GM12878 (cell line): ENCODE measurements at places on chromosomes 12 and 14. TPM values are rescaled to one million over a fixed set of nuclear protein-coding genes. Genes with fewer than 3 reads are reported as not detected.

TRPV4 gene
- not detected in 2 replicates for polyA plus RNA-seq

ERBB3 gene
- 0.04 TPM in 1 of 2 replicates, not detected in the other for polyA plus RNA-seq

ZNF26 gene
- polyA plus RNA-seq, result 9.9 and 11.1 TPM in 2 replicates

LPCAT3 gene
- 19.0 and 24.4 TPM in 2 replicates for polyA plus RNA-seq

C2CD5 gene
- 28.1 and 28.2 TPM in 2 replicates for polyA plus RNA-seq

PLEKHD1 gene
- polyA plus RNA-seq, result not detected in 2 replicates

GRCh38 chr14:103624860-103625259 lies 4.2 kb upstream of the KLC1 start:
- DNase-seq, result no peak

DNA sequence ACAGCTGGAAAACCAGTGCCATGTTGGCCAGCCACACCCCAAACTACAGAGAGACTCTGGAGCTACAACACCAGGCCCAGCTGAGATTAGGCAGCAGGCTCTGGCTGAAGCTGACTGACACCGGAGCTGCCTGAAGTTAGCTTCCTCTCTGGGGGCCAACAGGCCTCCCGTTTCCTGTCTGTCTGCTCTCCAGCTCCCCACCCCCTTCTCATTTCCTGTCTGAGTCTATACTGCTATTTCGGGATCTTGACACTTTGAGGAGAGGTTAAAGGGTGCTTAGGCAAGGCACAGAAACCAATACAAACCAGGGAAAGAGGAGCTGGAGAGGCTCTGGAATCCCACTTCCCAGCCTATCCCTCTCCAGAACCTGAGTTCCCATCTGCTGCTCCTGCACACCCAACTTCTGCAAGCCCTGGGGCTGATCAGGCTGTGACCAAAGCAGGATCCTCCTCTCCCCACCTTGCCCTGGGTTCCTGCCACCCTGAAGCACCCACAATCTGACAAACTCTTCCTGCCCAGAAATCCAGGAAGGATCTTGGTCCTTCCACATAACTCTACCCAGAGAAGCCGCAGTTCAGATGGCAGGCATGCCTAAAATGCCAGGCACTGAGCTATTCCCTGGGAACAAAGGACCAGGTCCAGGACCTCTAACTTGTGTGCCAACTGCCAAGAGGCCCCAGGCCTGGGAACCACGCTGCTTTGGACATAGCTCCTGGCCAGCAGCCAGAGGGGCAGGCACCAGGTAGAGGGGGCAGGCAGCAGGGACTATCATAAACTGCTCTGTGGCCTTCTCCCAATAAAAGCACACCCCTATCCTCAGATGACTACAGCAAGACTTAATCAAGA lies 39.9 kb downstream of the PRPF40B start:
- peak; percentile 75 for DNase-seq

DNA sequence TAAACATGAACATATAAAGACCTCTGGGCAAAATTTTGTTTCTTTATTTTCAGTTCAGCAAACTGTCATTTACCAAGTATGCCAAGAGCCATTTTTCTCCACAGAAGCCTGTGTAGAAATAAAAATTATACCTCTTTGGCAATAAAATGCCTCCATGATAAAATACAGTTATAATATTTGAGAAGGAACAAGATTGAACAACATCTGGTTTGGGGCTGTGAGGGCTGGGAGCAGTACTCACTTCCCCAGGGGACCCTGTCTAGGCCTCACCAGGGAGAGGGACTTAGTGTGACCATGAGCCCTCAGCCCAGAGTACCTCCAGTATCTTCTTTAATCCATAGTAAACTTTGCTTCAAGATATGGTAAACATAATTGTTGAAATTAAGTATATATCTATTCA lies 65.1 kb downstream of the DAAM1 start:
- no peak for DNase-seq

- no peak for DNase-seq
Measured at GRCh38 chr12:63941879-63942278, 97.4 kb downstream of the SRGAP1 start.

- no peak for DNase-seq
Measured at GRCh38 chr12:79448816-79449215, 241.9 kb downstream of the PAWR start.

- DNase-seq, result no peak
Measured at GRCh38 chr12:116429826-116430360, 129.3 kb upstream of the MAP1LC3B2 start.

DNA sequence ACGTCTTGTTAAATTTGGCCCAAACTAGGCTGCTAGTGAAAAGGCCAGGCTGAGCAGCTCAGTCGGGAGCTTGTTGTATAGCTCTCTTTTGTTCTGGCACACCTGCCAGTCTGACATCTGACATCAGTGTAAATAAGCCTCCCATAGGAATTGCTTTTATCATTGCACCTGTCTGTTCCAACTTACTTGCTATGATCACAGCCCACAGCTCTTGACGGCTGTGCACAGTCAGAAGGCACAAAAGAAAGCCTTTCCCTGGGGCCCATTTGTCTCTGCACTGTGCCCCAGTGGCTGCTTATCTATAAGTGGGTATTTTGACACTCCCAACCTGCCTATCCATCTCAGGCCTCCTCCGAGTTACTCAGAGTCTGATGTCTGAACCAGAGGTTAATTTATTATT lies 324.5 kb downstream of the NUAK1 start:
- DNase-seq, result no peak

- no peak for DNase-seq
Measured at GRCh38 chr12:3285570-3285969, 205.4 kb upstream of the PRMT8 start.

DNA sequence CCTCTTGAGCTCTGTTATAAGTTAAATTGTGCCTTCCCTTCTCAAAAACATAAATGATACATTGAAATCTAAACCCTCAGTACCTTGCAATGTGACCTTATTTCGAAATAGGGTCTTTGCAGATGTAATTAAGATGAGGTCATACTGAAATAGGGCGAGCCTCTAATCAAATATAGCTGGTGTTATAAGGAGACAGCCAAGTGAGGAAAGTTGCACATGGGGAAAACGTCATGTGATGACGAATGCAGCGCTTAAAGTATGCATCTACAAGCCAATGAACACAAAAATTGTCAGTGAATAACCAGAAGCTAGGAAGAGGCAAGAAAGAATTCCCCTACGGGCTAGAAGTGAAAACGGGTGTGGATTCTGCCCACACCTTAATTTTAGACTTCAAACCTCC lies 305.2 kb upstream of the FOXG1 start:
- DNase-seq, result no peak

DNA sequence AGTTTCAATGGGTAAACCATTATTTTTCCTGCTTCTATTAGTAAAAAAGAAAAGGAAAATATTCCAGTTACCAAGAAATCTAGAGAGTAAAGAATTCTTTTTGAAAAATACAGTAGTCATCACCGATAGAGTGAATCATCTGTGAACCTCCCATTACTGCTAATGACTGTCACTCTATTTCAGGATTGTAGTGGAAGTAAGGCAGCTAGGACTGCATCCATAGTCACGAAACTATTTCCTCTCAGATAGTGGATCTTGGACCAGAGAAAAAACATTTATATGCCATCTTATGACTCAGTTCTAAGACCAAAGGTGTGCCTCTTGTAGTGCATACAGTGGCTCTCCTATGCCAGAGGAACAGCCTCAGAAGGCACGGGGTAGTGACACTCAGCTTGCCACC lies 173.9 kb upstream of the PLEKHA5 start:
- no peak for DNase-seq

DNA sequence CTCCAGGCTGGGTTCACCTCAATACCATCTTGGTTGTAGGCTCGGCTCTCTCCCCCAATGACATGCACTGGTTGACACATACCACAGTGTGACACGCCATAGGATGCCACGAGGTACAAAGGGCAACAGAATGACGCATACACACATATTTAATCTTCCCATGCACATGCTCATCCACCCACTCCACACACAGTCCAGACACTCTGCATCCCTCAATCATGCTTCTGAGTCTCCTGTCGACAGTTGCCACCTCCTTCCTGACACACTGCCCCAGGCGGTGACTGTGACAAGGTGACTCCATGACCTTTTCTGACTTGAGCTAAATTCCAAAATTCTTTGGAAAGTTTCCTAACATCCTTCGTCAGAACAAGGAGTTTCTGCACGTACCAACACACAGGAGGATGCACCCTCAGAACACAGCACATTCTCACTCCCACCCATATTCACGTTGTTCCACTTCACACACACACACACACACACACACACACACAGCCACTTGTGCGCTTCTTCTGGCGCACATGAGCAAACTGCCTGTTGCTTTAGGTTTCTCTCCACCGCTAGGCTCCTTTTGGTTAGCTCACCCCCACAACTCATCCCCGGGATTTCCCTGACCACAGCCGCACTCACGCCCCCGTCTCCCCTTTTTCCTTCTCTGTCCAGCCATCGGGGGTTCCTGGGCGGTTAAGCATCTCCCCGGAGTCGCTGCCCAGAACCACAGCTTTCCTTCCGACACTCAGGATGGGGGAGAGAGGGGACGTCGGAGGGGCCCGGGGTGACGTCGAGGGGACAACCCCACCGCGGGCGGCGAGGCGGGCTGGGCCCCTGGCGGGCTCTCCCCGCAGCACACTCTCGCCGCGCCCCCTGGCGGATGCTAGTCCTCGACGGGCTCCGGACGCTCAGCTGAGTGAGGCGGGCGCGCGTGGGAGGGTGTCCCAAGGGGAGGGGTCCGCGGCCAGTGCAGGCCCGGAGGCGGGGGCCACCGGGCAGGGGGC lies 536 bp upstream of the WNT1 start:
- no peak for DNase-seq

- peak; percentile 62 for DNase-seq
Measured at GRCh38 chr12:123237646-123238329, 4.6 kb downstream of the MTRFR start.

GRCh38 chr12:52884526-52885293 lies 20.2 kb downstream of the KRT8 start:
- no peak for DNase-seq

DNA sequence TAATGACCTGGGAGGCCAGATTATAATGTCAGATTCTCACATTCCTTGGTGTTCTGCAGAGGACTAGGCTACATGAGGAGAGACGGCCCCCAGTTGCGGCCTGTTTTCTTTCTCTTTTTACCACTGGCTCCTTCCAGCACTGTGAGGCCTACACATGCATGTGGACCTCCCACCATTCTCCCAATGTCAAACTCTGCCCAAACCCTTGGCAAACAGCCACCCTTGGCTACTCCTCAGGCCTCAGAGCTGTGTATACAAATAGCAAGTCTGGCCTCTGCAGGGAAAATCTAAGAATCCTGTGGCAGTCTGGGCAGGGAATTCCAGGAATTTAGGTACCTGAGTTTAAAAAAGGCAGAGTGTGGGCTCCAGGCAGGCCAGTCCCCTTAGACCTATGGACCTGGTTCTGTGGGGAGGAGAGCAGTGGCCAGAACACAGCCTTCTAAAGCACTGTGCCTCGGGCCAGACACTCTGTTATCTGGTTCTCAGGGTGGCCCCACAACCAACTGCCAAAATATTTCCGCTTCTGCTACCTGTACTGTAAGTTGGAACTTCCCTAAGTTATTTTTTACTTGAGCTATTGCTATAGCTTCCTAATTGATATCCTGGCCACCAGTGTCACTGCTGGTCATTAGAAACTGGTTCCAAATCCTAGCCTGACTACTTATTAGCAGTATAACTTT lies 19.9 kb upstream of the NEDD1 start:
- no peak for DNase-seq

- DNase-seq, result no peak
Measured at GRCh38 chr14:90785876-90786450, 30.3 kb downstream of the TTC7B start.

DNA sequence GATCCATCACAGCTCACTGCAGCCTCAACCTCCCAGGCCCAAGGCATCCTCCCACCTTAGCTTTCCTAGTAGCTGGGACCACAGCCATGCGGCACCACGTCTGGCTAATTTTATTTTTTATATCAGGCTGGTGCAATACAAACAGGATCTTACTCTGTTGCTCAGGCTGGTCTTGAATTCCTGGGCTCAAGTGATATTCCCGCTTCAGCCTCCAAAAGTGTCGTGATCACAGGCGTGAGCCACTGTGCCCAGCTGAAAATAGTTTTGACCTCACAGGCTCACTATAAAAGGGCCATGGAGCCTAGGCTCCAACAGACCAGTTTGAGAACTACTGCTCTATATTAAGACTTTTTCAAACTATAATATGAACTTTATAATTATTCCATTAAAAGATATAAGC lies 37.3 kb downstream of the SNX6 start:
- DNase-seq, result no peak

DNA sequence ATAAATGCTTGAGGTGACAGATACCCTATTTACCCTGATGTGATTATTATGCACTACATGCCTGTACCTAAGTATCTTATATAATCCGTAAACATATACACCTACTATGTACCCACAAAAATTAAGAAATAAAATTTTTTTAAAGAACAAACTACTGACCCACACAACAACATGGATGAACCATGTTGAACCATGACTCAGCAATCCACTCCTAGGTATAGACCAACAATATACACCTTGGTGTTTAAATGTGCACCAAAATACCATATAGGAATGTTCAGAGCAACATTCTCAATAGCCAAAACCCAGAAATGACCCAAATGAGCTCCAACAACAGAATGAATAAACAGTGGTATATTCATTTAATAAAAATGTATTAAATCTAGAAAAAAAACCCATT lies 245.1 kb downstream of the GXYLT1 start:
- DNase-seq, result no peak

DNA sequence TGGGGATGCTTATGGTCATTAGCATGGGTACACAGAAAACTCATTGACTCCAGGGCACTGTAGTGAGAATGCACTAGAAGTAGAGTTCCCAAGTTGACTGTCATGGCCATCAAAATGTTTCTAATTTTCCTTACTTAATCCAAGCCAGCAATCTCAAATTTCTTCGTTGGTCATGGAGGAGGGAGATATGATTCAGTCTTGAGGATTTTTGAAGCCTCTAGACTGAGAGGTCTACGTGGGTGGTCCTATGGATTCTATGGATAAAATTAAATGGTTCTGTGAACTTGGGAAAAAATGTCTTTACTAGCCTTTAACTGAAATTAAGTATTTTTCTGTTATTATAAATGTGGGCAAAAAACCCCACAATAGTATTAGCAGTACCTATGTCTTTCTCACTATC lies 508.5 kb downstream of the FUT8 start:
- no peak for DNase-seq

GRCh38 chr14:82855912-82856391 lies 1322.3 kb upstream of the SEL1L start:
- DNase-seq, result no peak

- DNase-seq, result no peak
Measured at GRCh38 chr12:130956456-130957303, 3.0 kb downstream of the ADGRD1 start.

DNA sequence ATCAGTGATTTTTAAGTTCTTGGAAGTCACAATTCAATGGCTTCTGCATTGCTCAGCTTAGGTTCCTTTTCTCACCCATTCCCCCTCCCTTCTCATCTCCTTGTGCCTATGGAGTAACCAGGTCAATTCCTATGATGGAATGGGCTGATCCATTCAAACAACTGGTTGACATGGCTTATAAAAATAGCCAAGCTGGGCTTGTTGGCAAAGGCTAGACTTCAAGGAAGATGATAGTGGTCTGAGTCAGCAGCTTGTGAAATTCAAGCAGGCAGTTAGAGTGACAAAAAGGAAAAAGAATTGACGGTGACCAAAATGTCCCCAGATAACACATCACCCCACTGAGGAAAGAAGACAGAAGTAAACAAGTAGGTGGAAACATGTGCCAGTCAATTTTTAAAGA lies 119.9 kb upstream of the PCED1B start:
- DNase-seq, result no peak

GRCh38 chr12:66885115-66885875 lies 206.4 kb upstream of the GRIP1 start:
- DNase-seq, result no peak
